ENCODE measurements at places on chromosomes 16 and 17.
A peak's percentile ranks its signal among the peaks of the same experiment; 100 is the strongest.

DNA sequence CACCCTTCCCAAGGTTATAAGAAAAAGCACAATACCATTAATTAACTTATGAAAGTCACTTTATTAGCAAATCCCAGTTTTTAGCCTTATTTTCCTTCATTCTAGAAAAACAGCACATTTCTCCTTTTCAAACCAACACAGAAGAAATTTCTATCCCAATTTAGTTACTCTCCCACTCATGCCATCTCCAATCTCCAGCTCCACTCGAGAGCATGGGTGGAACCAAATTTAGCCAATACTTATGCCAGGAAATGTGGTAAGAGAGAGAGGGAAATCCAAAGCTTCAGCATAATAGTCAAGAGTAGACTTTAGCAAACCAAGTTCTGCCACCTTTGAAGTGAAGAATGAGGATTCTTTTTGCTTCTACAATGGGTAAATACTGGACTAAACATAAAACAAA is 288.8 kb downstream of the KIF2B start:
- DNase-seq: no peak

GRCh38 chr17:3913531-3914311 is 2.5 kb downstream of the P2RX1 start:
- DNase-seq: peak; percentile 67

- no peak for DNase-seq
Measured at GRCh38 chr16:4536391-4537106, 2.0 kb downstream of the CDIP1 start.

DNA sequence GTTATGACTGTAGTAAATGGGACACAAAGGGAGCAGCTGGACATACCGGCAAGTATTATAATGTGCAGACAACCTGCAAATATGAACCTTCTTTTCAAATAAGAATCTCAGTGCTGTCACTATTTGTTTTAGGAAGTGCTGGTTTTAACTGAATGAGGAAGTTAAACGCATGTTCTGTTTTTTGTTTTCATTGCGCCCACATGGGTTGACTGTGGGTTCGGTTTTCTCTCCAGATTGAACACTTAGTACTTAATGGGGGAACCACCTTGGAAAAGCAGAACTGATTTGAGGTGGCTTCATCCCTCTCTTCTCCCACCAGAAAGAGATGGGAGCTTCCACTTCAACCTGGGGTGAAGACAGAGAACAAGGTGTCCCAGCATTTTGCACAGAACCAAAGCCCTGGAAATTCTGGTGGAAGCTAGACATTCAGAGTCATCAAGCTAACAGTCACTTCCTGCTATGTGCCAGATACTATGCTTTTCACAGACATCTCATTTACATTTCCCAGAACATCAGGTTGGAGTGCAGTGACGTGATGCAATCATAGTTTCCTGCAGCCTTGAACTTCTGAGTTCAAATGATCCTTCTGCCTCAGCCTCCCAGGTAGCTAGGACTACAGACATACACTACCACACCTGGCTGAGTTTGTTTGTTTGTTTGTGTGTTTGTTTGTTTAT is 149.8 kb downstream of the CDH13 start:
- DNase-seq: no peak

DNA sequence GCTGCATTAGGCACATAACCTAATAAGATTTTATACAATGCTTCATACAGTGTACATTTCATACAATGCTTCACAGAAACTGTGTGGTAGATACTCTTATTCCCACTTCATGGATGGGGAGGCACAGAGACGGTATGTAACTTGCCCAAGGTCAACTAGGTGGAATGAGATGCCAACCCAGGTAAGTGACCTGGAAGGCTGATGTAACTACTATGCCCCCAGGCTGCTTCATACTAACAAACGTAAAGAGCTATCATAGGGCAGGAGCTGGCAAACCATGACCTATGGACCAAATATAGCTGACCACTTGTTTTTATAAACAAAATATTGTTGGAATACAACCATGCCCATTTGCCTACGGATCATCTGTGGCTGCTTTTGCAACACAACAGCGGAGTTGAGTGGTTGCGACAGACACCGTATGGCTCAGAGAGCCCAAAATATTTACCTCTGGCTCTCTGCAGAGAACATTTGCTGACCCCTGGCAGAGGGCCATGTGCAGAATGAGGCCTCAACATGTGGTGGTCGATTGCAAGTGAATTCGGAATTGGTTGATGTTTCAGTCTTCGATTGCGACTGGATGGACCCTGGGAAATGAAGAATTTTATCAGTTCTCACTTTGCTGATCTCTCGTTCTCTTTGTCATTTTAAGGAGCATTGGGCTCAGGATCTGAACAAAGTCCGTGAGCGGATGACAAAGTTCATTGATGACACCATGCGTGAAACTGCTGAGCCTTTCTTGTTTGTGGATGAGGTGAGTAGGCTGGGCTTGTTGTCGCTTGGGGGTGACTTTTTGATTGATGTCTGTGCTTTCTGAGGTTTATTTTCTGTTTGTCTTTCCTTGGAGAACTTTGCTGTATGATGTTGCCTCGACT is 109.7 kb downstream of the PLCG2 start:
- DNase-seq: no peak

- DNase-seq: peak; percentile 55
Measured at GRCh38 chr16:86072328-86073102, 173.6 kb downstream of the IRF8 start.

GRCh38 chr16:30947859-30948666 is 805 bp upstream of the ORAI3 start:
- DNase-seq: peak; percentile 97

GRCh38 chr16:54968011-54968410 is 37.3 kb downstream of the IRX5 start:
- no peak for DNase-seq

DNA sequence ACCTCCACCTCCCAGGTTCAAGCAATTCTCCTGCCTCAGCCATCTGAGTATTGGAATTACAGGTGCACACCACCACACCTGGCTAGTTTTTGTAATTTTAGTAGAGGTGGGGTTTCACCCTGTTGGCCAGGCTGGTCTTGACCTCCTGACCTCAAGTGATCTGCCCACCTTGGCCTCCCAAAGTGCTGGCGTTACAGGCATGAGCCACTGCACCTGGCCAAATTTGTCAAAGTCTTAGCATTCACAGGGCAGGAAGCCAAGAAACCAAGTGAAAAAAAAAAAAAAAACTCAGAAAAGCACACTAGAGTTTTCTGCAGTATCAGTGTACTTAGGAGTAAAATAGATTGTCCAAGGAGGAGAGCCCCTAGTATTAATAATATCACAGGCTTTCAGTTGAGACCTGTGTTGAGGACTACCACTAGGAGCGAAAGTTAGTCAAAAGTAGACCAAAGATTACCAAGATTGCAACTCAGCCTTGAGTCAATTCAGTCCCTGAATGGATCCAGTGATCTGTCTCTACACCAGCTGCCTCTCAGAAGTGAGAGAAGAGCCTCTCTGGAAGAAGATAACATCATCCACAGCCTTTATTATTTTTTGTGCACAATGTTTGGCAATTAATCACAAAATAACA is 159.7 kb downstream of the CEP112 start:
- no peak for DNase-seq

- DNase-seq: no peak
Measured at GRCh38 chr17:81652906-81653771, 3.2 kb downstream of the PDE6G start.

DNA sequence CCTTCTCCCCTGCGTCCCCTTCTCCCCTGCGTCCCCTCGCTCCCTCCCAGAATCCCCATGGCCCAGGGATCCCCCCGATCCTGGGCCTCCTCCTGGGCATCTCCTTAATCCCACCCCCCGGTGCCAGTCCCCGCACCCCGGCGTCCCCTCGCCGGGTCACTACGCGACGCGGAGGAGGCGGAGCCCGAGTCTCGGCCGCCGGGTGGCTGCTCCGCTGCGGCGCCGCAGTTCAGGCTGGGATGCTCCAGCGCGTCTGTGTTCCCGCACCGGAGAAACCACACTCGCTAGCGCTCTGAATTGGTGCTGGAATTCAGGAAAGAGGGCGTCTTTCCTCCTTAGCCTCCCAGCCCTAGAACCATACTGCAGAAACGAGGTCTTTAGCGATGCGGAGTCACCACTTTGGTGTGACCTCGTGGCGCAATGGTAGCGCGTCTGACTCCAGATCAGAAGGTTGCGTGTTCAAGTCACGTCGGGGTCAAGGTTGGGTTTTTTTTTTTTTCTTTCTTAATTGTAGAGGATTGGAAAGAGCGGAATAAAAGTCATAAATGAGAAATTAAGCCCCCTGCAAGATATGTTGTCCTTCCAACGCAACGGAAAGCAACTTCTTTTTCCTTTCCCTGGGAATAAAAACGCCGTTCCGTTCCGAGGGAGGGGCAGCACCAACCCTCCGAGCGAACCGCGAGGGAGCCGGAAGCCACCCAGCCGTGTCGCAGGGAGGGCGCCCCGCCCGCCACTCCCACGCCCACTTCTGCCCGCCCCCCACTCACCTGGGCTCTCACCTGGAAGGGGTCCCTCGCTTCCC is 25.7 kb upstream of the SLC47A1 start:
- peak; percentile 94 for DNase-seq

- peak; percentile 63 for DNase-seq
Measured at GRCh38 chr16:66728117-66728787, 23.2 kb downstream of the DYNC1LI2 start.

- DNase-seq: no peak
Measured at GRCh38 chr16:67087803-67088202, 21.9 kb upstream of the PHAF1 start.

- DNase-seq: no peak
Measured at GRCh38 chr16:26220894-26221293, 529.1 kb downstream of the HS3ST4 start.

DNA sequence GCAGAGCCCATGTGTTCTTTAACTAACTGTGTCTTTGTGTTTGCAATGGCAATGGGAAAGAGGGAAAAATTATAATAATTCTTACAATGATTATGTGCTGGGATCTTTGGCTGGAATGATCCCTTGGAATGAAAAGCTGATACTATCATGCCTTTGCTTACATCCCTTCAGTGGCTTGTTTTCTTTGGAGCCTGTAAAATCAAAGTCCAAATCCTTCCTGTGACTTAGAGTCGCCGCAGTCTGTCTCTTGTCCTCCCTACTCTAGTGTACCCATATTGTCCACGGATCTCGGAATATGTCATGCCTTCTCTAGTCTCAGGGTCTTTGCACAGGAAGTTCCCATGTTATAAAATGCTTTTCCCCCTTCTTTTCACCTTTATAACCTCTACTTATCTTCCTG is 111.7 kb upstream of the MAF start:
- no peak for DNase-seq

- no peak for DNase-seq
Measured at GRCh38 chr16:11666103-11667055, 1.9 kb upstream of the SNN start.

- peak; percentile 66 for DNase-seq
Measured at GRCh38 chr17:16273499-16273898, 56.5 kb downstream of the PIGL start.

DNA sequence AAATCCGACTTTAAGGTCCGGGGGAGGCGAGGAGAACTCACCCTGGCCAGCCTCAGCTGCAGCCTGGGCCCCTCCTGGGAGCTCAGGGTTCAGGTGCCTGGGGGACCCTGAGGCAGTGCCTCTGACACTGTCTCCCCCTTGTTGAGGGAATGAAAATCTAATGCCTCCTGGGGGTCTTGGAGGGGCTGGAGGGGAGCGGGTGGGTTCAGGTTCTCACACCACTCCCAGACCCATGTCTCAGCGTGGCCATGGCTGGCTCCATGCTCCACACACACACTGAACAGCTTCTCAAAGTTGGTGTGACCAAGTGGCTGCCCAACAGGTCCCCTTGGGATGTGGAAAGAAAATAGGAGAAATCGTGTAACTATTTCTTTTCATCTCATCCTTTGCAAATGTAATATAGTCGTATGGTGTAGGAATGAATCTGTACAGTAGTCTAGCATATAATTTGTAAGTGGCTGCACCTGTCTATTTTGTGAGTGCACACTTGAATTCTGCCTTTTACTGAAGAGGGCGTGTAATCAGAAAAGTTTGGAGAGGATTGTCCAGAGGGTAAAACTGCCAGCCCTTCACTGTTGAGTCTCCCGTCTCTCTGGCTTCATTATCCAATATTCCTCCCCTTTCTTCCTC is 788 bp upstream of the PRCD start:
- DNase-seq: no peak

DNA sequence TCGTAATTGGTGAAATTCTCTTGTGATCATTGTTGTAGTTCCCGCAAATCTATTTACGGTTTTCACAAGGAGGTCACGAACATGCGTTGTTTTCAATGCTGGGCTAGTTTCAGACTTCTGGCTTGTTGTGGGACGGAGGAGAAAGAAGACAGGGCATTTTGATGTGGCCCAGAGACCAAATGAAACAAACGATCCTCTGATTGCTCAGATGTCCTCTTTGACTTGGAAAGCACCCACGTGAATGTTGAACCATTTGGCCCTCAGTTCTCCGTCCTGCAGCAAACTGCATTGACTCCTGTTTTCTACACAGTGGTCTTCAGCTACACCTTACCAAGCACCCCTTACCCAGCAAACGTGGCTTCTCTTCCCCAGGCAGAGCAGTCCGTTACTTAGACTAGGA is 391.0 kb downstream of the WWOX start:
- no peak for DNase-seq

GRCh38 chr17:19397556-19398041 is 10.6 kb upstream of the MFAP4 start:
- DNase-seq: no peak

GRCh38 chr16:58125781-58126335 is 3.3 kb downstream of the CFAP20 start:
- no peak for DNase-seq

GRCh38 chr16:88358023-88358420 is 24.7 kb upstream of the ZNF469 start:
- DNase-seq: no peak

DNA sequence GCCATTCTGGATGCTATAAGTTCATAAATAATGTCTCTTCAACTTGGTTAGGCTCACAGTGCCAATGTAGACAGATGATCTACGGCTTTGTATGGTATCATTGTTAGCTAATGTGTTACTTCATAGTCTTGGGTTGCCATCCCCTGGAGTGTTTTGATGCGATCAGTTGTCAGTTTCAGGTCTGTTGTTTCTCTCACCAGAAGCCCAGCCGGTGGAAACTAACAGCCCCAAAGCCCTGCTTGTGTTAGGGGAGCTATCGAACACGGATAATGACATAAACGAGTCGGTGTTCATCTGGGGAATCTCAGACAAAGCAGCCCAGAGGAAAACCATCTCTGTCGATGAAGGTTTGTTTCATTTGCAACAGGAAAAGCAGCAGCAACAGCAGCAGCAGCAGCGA is 107.4 kb upstream of the ANKFN1 start:
- no peak for DNase-seq

- peak; percentile 34 for DNase-seq
Measured at GRCh38 chr17:28982131-28982793, 23.6 kb downstream of the SEZ6 start.

DNA sequence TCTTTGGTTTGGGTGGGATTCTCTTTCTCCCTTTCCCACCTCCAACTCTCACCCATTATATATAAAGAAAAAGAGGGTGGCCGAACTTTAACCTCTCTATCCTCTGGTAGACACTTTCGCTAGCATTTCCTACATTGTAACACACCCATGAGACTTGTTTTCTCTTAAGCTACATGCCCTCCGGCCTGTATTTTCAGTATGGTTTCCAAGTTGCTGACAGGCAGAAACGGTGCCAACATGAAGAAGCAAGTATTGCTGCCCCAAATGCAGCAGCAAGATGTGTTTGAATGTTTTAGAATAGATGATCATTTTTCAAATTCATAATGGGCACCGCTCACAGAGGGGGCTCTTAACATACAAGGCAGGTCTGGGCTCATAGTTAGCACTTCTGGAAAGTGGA is 18.7 kb upstream of the CYB5B start:
- no peak for DNase-seq
